ENCODE measurements at places on chromosomes 12 and 14. TPM values are rescaled to one million over a fixed set of nuclear protein-coding genes. Genes with fewer than 3 reads are reported as not detected.

GRCh38 chr12:103880299-103881142, 39.5 kb upstream of the NT5DC3 start:
- no peak for DNase-seq
- H3K27me3 ChIP-seq = no peaks in the 10 kb centered on the region
- H3K4me1 ChIP-seq = peaks cover 11% of the 10 kb centered on the region
- no peak overlapping the region for H3K27ac ChIP-seq
- H3K36me3 ChIP-seq = no peaks in the 10 kb centered on the region

DNA sequence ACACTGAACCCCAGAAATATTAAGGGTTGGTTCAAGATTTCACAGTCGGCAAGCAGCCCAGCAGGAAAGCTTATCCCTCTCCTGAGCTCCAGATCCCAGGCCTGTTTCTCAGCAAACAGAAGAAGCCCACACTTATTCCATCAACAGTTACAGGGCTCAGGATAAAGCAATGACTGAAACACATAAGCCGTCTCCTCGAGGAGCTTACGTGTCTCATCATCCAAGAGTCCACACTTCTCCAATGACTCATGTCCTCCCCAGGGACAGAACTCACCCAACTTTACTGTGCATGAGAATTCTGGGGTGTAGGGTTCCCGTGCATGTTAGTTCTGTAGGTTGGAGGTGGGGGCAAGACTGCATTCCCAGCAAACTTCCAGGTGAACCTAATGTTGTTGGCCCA, 31.2 kb downstream of the GSC start:
- H3K36me3 ChIP-seq = no peaks in the 10 kb centered on the region
- H3K4me1 ChIP-seq = no peaks in the 10 kb centered on the region
- no peak overlapping the region for H3K4me3 ChIP-seq
- no peak overlapping the region for H3K27ac ChIP-seq
- no peak for DNase-seq
- no peaks in the 10 kb centered on the region for H3K27me3 ChIP-seq

DNA sequence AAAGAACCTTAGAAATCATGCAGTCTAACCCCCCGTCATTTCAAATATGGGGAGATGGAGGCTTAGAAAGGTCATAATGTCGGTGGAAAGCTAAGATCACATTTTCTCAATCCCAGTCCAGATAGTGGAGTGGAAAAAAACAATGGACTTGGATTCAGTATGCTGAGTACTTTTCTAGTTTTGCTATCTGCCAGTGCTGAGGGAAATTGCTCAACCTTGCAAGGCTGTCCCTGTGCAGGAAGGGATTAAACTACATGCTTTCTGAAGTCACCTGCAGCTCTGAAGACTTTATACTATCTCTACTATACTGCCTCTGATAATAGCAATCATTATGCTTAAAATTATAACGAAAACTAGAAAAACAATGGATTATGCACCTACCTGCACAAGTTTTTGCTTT, 272.8 kb downstream of the LRIG3 start:
- H3K27ac ChIP-seq = no peak overlapping the region
- H3K27me3 ChIP-seq = no peaks in the 10 kb centered on the region
- no peak overlapping the region for H3K4me3 ChIP-seq
- no peaks in the 10 kb centered on the region for H3K36me3 ChIP-seq
- no peak for DNase-seq

DNA sequence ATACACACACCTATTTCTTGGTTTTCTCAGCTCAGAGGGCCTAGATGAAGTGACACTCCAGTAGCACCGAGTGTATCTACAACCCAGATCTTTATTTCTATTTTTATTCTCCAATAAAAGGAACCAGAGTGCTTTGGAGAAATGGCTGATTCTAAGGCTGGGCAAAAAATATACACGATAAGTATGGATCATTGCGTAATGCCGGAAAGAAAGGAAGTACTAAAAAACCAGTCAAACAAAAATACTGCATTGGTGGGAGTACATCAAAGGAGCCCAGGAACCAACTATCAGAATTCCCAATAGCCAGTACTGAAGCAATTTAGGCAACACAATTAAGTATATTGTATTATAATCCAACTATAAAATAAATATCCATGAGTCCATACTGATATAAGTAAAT, 400.9 kb upstream of the CCDC196 start:
- no peaks in the 10 kb centered on the region for H3K27me3 ChIP-seq
- H3K4me1 ChIP-seq = no peaks in the 10 kb centered on the region
- H3K27ac ChIP-seq = no peak overlapping the region
- no peaks in the 10 kb centered on the region for H3K36me3 ChIP-seq
- H3K4me3 ChIP-seq = no peak overlapping the region

GRCh38 chr12:38053655-38054464, 262.7 kb upstream of the ALG10B start:
- H3K4me1 ChIP-seq = no peaks in the 10 kb centered on the region
- H3K4me3 ChIP-seq = no peak overlapping the region
- no peak for DNase-seq
- H3K36me3 ChIP-seq = peaks cover 73% of the 10 kb centered on the region
- H3K27ac ChIP-seq = no peak overlapping the region

DNA sequence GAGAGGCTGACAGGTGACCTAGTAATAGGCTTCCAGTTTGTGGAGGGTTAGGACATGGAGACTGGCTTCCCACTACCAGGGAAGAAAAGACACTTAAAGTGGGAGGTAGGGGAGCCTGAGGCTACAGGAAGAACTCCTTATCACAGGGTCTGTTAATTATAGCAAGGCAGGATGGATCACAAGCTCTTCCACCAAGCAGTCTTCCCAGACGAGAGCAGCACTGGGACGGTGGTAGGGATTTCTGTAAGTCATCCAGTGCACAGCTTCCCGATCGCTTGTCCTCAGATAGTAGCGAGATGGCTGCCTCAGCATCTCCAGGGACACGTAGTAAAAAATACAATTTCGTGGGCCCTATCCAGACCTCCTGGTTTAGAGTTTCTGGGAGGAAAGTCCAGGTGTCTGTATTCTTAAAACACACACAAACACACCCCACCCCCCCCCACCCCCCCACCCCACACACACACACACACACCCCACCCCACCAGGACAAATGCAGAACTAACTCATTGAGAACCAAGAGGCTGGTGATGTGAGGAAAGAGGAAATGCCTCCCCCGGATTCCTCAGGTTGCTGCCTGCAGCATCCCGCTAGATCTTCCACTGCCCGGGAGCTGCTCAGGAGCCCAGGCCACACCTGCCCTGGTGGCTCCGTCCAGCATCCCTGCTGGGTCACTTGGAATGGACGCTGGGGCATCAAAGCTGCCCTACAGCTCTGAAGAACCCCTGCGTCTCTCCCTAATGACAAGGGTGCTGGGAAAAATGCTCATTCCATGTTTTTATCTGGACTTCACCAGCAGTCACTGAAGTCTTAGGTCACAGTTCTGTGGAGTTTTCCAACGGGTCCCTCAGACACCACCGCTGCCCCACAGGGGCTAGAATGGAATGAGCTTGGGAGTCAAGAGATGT, 307.2 kb downstream of the CACNA1C start:
- H3K36me3 ChIP-seq = no peaks in the 10 kb centered on the region
- H3K4me3 ChIP-seq = no peak overlapping the region
- DNase-seq = no peak

DNA sequence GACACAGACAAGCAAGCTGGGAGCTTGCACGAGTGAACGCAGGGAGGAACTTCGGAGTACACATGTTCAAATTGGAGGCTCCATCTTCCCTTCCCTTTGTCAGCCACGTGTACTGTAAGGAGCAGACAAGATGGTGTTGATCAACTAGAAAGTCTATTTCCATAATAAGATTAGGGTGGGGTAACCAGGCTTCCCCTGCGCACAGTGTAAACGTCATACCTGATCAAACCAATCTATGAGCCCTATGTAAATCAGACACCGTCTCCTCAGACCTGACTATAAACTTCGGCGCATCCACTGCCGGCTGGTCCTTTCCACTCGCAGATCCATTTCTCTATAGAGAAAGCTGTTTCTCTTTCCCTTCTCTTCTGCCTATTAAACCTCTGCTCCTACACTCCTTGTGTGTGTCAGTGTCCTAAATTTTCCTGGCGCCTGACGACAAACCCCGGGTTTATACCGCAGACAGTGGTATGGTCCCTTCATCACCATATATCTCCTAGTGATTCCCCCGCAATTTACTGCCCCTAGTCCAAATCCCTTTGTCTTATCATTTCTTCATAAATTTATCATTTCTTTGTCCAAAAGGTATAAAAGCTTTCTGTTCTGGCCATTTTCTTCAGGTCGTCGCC, 7.5 kb upstream of the ETFBKMT start:
- DNase-seq = no peak
- no peaks in the 10 kb centered on the region for H3K27me3 ChIP-seq
- H3K36me3 ChIP-seq = no peaks in the 10 kb centered on the region
- peaks cover 5% of the 10 kb centered on the region for H3K4me1 ChIP-seq
- no peak overlapping the region for H3K27ac ChIP-seq

DNA sequence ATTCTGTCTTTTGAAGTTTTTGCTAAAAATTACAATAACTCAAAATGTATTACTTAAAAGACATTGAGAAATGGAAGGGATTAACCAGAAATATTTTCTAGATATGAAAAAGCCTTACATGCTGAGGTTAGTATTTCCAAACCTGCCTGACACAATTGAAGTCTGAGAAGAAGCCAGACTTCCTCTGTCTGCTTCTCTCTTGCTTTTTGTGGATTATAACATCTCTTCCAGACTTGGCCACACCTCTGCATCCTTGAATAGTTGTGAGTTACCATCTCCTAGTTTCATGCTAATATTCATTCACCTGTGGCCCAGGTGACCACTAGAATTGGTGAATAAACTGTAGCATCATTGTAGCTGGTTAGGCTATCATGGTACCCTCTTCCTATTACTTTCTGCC, 497.6 kb downstream of the SLC16A7 start:
- peaks cover 19% of the 10 kb centered on the region for H3K36me3 ChIP-seq
- H3K27me3 ChIP-seq = no peaks in the 10 kb centered on the region
- H3K4me3 ChIP-seq = no peak overlapping the region
- H3K4me1 ChIP-seq = peaks cover 31% of the 10 kb centered on the region

Gene HOXC9
- total RNA-seq = not detected

Gene BEGAIN
- 1.3 TPM for total RNA-seq

Gene TMPO
- total RNA-seq = 177 TPM
